ENCODE measurements at places on chromosomes 13 and 19.

DNA sequence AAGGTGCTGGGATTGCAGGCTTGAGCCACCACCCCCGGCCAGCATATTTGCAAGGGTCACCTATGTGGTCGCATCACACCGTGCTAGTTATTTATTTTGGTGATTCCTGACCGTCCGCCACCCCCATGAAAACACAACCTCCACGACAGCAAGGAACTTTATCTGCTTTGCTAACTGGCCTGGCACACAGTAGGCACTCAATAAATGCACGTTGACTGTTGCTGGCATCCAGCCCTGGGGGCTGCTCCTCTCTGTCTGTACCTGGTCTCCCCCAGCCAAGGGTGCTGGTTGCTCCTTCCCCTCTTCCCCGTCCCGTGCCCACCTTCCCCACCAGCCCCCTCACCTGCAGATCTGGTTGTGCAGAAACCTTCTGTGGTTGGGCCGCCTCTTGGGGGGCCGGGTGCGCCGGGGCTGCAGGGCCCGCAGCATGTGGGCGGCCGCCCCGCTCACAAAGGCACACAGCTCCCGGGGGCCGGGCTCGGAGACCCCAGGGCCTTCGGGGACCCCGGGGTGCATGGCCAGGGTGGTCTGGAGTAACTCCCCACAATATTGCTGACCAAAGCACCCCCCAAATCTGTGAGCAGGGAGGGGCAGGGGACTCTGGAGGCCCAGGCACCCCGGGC lies 401 bp downstream of the C19orf85 start:
- no peak overlapping the region for H3K4me3 ChIP-seq
- no peak overlapping the region for H3K27ac ChIP-seq
- no peaks in the 10 kb centered on the region for H3K36me3 ChIP-seq
- no peak for DNase-seq

DNA sequence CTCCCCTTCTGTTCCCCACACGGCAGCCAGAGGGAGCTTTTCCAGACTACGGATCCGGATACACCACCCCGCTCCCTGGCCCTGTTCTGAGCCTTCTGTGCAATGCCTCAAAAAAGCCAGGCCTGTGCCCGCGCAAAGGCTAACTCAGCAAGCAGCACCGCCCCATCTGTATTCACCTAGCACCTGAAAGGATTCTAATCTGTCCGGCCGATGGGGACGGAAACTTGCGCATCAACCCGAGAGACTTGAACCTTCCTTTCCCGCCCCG lies 589 bp downstream of the ZBTB45 start:
- no peaks in the 10 kb centered on the region for H3K27me3 ChIP-seq
- H3K27ac ChIP-seq = peak overlapping the region; percentile 98
- no peaks in the 10 kb centered on the region for H3K36me3 ChIP-seq
- peak; percentile 54 for DNase-seq
- peaks cover 18% of the 10 kb centered on the region for H3K4me1 ChIP-seq

- H3K4me3 ChIP-seq = no peak overlapping the region
- no peaks in the 10 kb centered on the region for H3K36me3 ChIP-seq
- peak overlapping the region; percentile 30 for H3K27ac ChIP-seq
- no peak for DNase-seq
- H3K27me3 ChIP-seq = no peaks in the 10 kb centered on the region
Observed at GRCh38 chr19:49761625-49762311, 1.3 kb downstream of the TSKS start.

DNA sequence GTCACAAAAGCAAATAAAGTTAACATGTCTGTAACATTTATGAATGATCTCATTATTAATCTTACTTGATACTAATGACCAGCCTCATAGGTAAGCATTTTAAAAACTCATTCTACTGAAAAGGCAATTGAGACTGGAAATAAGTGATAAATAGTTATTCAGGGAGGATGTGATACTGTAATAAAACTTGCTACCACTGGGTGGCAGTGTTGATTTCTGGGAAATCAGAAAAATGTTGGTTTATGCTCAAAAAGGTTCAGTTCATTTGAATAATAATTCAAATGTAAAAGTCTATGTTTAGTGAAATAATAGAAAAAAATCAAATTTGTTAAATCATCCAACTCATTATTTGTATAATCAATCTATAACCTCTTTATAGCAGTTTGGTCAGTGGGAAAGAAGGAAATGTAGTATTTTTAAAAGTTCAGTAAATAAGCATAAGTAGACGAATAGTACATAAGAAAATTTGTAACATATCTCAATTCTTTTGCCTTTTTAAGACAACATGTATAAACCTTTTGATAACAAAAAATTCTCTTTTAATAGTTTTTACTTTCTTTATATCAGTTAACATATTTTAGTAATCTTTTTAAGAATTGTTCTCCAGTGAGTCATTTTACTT lies 9.6 kb downstream of the ABHD13 start:
- H3K4me3 ChIP-seq = no peak overlapping the region
- peak; percentile 72 for DNase-seq

- H3K36me3 ChIP-seq = no peaks in the 10 kb centered on the region
- no peak overlapping the region for H3K4me3 ChIP-seq
- H3K27ac ChIP-seq = no peak overlapping the region
- no peaks in the 10 kb centered on the region for H3K4me1 ChIP-seq
- DNase-seq = no peak
Observed at GRCh38 chr13:21657538-21657937, 13.3 kb upstream of the FGF9 start.

DNA sequence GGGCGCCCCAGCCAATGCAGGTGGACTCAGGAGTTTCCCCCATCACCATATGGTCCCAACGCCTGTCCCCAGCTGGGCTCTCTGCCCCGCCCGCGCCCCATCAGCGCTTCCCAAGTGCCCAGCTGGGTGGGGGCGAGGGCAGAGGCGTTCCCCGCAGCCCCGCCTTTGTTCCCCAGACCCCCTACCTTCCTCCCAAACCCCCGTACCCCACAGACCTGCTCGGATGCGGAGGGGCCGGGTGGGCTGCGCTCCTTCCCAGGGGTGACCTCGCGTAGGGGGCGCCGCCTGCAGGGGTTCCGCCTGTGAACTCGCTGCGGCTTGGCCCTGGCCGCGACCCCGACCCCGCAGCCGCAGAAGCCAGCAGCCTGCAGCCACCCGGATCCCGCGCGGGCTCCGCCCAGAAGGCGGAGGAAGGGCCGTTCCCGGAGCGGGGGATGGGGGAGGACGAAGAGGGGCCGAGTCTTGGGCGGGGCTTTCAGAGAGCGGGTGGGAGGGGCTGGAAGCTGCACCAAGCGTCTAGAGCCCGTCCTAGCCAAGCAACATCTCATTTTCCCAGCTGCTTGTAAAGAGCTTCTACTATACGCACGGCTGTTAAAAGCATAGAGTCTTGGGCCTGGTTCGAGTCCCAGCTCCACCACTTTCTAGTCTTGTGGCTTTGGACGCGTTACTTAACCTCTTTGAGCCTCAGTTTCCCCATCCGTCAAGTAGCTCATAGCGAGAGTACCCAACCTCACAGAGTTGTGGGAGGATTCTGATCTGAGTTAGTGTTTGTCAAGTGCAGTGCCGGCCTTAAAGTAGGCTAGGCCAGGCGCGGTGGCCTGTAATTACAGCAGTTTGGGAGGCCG lies at the start of gene RAB3D:
Gene RAB3D, minus strand, starts transcription at position 404 of the 845 bp plus-strand sequence. CDS start 2,258 bp downstream, outside the sequence.
- H3K27me3 ChIP-seq = no peaks in the 10 kb centered on the region
- peak within 1 kb of the TSS; percentile 49 for H3K27ac ChIP-seq
- peaks cover 16% of the 10 kb centered on the region for H3K4me1 ChIP-seq
- DNase-seq = peak; percentile 85
- no peaks in the 10 kb centered on the region for H3K36me3 ChIP-seq
- H3K4me3 ChIP-seq = peak within 1 kb of the TSS; percentile 81

Data from tibial nerve (tissue), 4 donors.